ENCODE measurements at places on chromosomes 16 and 17.

DNA sequence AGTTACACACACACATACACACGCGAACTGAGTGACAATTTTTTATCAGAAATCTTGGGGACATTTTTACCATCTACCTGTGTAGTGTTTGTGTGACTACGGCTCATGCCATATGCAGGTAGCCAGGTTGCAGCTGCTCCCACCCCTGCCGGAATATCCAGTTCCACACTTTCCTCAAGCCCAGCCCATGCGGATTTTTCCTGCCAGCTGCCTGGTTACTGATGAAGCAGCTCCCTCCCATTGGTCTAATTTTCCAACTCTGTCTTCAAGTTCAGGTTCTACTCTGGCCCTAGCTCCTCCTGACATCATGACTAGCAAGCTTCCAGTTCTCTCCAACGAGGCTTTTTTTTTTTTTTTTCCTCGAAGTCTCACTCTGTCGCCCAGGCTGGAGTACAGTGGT, 4.8 kb downstream of the GSG1L2 start:
- DNase-seq, result peak; percentile 83

GRCh38 chr17:55820675-55821074, 69.8 kb downstream of the PCTP start:
- no peak for DNase-seq

DNA sequence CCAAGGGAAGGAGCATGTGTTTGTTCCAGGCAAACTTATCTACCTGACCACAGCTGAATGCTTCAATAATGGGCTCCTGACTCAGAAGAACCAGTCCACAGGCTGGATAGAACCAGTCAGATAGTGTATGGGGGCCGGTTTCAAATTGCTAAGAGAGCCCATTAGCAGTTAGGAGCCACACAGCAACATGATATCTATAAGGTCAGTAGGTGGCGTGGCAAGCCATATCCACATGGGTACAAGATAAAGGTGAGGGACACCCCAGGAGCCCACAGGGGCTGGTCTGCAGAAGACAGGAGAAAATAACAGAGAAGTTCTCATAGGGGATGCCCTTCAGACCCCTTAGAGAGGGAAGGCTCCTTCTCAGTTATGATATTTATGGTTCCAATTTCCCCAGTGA, 31.6 kb upstream of the CDRT15 start:
- no peak for DNase-seq

- no peak for DNase-seq
Observed at GRCh38 chr17:70848785-70849184, 679.5 kb downstream of the KCNJ2 start.

- no peak for DNase-seq
Observed at GRCh38 chr16:13158427-13158826, 257.0 kb downstream of the SHISA9 start.

DNA sequence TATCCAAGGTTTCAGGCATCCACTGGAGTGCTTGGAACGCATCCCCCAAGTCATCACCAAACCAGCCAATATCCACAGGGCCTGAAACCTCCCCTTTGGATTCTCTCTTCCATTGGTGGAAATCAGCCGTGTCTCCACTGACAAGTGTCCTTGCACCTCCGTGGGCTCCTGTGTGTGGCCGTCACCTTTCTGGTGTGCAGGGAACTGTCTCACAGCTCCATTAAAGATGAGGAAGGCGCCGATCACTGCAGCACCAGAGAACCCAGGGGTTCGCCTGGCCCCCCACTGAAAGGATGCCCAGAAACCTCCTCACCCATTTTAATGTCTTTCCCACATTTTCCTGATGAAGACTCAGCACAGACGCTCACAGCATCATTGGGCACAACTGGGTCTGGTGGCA, 17.8 kb upstream of the METRNL start:
- no peak for DNase-seq

- DNase-seq, result no peak
Observed at GRCh38 chr17:64154717-64155116, 24.8 kb upstream of the ERN1 start.

DNA sequence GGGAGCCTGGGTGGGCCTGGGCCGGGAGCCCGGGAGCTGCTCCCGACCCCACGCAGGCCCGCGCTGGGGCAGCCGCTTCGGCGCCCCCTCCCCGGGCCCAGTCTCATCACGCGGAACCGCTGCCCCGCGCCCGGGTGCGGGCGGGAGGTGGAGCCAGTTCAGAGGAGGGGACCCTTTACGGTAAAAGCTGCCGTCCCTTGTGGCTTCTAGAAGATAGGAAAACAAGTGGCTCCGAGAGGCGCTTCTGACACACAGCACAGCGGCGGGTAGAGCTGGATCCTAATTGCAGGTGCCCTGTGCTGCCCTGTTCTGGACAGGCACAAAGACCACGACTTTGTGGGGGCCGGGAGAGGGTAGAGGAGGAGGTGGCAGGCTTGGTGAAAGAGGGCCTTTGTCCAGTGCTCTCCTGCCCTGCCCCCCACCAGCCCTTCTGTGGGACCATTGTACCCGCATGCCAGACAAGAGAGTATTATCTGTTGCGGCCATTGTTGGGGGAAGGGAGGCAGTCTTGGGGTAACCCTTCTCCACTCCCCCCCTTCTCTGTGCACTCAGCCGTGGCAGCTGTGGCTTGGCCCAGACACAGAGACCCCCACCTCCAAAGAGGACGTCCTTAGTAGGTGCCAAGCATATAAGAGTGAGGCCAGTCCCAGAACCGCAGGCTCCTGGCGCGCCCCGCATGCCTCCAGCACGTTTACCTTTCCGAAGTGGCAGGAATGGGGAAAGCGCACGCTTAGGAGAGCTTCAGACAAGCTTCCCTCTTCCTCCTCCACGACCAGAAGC, 736 bp downstream of the CNP start:
- DNase-seq, result no peak

- no peak for DNase-seq
Observed at GRCh38 chr16:12257926-12258561, 281.5 kb downstream of the SNX29 start.

DNA sequence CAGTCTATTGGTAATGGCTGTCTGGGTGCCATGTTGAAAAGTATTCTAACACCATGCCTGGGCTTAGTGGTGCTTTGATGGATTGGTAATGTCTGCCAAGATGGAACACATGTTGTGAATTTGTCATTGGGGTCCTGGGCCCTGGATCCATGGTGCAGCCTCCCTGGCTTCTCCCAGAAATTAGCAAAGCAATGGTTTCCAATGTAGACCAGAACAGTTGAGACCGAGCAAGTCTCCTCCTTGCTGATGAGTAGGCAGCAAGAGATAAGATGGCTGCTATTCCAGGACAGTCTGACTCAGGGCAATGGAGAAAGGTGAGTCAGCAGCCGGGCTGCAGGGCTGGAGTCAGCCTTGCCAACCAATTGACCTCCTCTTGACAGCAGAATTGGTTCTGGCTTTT, 30.8 kb downstream of the GPR139 start:
- no peak for DNase-seq

DNA sequence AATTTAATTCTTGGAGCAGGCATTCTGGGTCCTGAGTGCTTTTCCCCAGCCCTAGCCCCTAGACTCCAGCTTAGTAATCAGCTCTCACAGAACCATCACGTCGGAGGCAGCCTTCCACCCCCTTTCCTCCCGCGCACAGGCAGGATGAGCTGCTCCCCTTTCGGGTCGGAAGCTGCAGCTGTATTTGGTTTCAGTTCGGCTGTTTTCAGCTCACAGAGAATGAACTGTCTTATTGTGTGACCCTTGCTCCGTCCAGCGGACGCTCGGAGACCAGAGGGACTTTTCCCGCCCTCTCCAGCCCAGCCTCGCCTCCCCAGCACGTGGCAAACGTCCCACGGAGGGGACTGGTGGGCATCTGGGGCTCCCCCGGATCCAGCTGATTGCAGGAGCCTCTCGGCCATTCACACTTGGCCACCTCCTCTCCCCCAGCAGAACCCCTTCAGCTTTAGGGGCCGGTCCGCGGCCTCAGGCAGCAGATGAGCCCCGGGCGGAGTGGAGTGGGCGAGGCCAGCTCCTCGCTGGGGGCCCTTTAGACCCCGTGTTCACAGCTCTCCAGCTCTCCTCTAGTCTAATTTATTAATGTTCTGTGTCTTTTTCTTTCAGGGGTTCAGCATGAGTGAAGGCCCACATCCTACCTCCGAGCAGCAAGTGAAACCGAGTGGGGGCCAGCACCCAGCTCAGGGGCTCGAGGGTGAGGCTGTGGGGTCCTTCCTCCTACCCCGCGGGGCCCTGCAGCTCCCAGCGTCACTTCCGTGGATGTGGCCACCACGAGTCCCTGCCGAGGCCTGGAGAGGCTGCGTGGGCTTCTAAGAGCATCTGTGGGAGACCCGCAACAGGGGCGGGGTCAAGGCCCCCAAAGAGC, 863 bp upstream of the UTS2R start:
- no peak for DNase-seq

GRCh38 chr17:42146911-42147607, 7.7 kb downstream of the RAB5C start:
- no peak for DNase-seq

DNA sequence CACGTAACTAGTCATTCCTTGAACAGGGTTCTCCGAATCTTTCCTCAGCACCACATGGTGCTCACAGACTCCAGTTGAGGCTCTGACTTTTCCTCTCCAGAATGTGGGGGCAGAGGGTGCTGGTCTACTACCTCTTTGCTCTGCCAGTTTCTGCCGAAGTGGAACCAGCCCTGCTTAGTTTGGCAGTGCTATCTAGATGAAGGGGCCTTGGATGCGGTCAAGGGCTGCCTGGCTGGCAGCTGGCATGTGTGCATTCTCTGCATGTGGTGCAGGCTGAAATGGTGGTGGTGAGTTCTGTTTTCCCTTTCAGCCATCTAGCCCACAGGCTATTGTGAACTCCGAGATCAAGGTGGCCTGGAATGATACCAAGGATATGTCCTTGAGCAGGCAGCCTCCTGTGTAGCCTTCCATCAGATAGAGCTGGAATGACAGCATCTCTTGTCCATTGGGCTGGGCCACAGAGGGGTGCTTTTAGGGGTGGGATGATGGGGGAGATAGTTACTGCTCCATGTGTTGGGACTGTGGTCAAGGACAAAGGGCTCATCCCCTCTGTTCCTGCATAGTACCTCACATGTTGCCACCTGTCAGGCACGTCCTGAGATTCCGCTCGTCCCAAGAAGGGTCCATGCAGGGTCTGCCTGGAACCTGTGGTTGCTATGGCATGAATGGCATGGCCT, 2.0 kb downstream of the DYNLL2 start:
- no peak for DNase-seq

DNA sequence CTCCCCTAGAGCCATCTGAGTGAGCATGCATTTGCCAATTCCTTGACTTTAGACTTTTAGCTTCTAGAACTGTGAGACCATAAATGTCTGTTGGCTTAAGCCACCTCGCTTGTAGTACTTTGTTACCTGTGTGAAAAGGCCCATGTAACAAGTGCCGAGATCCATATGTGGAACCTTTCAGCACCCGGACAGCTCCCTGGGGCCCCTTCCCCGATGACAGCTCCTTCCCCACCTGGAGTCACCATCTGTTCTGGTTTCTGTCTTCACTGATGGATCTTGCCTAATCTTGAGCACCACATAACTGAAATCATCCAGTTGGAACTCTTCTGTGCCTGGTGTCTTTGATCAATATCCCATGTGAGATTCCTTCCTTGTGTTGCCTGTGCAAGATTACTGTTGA, 78.9 kb upstream of the EEF2KMT start:
- DNase-seq, result no peak

GRCh38 chr17:8294814-8295316, 335 bp downstream of the SLC25A35 start:
- DNase-seq, result no peak

GRCh38 chr17:75518201-75518600, 1.9 kb downstream of the TSEN54 start:
- DNase-seq, result no peak

- DNase-seq, result no peak
Observed at GRCh38 chr16:10647264-10647720, 47.4 kb downstream of the TEKT5 start.

GRCh38 chr17:66364508-66364907, 62.1 kb downstream of the PRKCA start:
- DNase-seq, result no peak

DNA sequence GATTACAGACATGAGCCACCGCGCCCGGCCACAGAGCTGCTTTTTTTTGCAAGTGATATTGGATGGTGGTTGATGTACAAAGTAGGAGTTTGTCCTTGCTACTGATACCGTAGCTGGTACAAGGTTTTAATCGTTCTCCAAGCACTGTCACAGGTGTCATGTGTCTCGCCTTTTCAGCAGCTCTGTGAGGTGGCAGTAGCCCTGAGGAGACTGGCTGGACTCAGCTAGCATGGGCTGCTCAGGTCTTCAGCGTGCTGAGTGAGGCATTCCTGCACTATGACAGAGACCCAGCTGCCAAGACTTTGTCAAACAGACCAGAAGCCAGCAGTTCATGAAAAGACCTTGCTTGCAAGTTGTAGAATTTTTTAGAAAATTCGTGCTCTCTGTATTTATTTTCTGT, 7.2 kb downstream of the WWOX start:
- DNase-seq, result no peak
